Fibroblast of lung (primary cell): ENCODE measurements at places on chromosomes 5 and 9. TPM values are rescaled to one million over a fixed set of nuclear protein-coding genes. Genes with fewer than 3 reads are reported as not detected.

GRCh38 chr5:122576256-122577016 is 198.4 kb upstream of the SNX2 start:
- H3K27ac ChIP-seq = no peak overlapping the region
- H3K4me1 ChIP-seq = no peaks in the 10 kb centered on the region
- no peaks in the 10 kb centered on the region for H3K36me3 ChIP-seq
- no peaks in the 10 kb centered on the region for H3K27me3 ChIP-seq
- no peak for DNase-seq

DNA sequence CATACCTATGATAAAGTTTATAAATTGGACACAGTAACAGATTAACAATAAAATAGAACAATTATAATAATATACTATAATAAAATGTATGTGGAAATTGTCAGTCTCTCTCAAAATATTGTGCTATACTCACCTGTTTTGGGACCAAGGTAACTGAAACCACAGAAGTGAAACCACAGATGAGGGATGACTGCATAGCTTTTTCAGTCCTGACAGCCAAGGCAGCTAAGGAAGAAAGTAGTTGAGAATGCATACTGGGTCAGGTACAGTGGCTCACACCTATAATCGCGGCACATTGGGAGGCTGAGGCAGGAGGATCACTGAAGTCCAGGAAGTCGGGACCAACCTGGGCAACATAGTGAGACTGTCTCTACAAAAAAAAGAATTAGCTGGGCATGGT is 8.9 kb downstream of the SRP19 start:
- H3K27me3 ChIP-seq = no peaks in the 10 kb centered on the region
- DNase-seq = no peak
- H3K4me3 ChIP-seq = no peak overlapping the region
- peaks cover 12% of the 10 kb centered on the region for H3K36me3 ChIP-seq

GRCh38 chr9:125472562-125472925 is 210.9 kb downstream of the GAPVD1 start:
- peaks cover 16% of the 10 kb centered on the region for H3K4me1 ChIP-seq
- peak overlapping the region; percentile 6 for H3K27ac ChIP-seq
- no peak overlapping the region for H3K4me3 ChIP-seq

DNA sequence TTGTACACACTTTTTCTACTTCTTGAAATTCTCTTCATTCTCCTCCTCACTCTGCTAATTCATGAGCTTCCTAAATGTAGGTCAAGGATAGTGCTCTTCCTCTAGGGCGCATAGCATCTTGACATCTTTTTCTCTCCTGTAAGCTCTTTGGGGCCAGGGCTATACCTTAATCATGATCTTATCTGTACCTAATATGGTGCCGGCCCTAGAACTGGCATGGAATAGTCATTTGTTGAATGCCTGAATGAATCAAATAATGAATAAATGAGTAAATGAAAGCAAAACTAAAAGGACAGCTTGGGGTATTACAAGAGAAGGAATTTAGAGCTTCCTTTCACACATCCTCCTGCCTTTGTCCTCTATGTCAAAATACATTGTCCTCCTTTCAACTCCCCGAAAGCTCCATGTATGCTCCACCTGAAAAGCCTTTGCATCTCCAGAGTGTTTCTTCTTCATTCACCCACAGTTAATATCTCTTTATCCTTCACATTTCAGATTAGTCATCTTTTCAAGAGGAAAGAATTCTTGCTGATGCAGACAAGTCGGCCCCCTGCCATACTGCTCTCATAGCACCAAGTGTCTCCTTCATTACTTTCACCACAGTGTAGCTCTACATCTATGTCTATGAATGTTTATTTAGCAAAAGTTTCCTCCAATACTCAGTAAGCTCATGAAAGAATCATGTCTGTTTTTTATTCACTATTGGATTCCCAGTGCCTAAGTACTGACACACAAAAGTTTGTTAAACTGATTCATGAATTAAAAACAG is 16.4 kb upstream of the PPP2R2B start:
- H3K36me3 ChIP-seq = no peaks in the 10 kb centered on the region
- no peak overlapping the region for H3K4me3 ChIP-seq
- H3K4me1 ChIP-seq = no peaks in the 10 kb centered on the region

DNA sequence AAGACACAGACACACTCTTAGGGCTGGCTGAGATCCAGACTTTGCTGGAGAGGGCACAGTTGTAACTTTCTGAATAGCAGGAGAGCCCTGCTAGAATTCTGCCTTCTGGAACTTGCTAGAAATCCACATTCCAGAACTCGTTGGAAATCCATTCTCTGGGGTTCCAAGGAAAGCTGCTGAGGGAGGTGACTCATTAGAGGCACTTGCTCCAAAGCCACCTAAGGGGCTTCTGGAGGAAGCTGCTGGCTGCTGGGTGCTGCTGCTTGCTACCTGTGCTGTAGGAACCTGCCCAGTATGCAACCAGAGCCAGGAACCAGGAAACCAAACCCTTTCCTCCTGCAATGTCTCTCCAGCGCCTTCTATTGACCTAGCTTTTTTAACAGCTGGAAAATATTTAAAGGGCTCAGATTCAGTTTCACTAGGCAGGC is 4.1 kb upstream of the TLE4 start:
- H3K27me3 ChIP-seq = no peaks in the 10 kb centered on the region
- H3K4me3 ChIP-seq = no peak overlapping the region
- H3K36me3 ChIP-seq = no peaks in the 10 kb centered on the region
- no peak for DNase-seq

DNA sequence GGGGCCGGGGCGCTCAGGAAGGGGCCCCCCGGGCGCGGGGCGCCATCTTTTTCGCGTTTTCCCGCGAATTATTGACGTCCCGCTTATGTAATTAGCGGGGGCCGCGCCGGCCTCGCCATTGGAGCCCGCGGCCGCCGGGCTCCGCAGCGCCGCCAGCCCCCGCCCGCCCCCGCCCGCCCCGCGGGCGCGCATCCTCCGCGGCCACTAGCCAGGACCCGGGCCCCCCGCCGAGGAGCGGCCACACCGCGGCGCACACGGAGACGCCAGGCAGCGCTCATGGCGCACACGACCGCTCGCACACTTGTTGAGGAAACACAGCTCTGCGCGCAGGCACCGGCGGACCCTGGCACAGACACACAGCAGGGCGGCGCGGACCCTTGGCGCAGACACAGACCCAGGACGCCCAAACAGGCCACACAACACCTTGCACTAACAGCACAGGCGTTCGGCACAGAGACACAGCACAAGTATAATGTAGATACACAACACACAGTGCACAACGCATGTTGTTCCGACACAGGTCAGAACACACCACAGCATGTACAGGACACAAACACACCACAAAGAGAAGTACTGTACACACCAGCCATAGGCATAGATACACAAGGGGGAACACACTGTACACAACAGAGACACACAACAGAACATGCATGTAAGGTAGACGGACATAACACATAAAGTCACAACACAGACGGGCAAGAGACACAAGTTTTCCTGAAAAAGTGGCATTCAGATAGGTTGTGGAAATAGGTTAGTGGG is 467 bp upstream of the PHF19 start:
- peak overlapping the region; percentile 88 for H3K27ac ChIP-seq
- H3K36me3 ChIP-seq = peaks cover 9% of the 10 kb centered on the region
- no peaks in the 10 kb centered on the region for H3K27me3 ChIP-seq
- H3K4me1 ChIP-seq = peaks cover 8% of the 10 kb centered on the region
- DNase-seq = peak; percentile 56
- peak overlapping the region; percentile 58 for H3K4me3 ChIP-seq

- no peak for DNase-seq
- H3K4me3 ChIP-seq = no peak overlapping the region
- peaks cover 26% of the 10 kb centered on the region for H3K27me3 ChIP-seq
- H3K36me3 ChIP-seq = no peaks in the 10 kb centered on the region
- no peaks in the 10 kb centered on the region for H3K4me1 ChIP-seq
- no peak overlapping the region for H3K27ac ChIP-seq
Observed at GRCh38 chr5:176748073-176748966, 62.0 kb upstream of the UNC5A start.

DNA sequence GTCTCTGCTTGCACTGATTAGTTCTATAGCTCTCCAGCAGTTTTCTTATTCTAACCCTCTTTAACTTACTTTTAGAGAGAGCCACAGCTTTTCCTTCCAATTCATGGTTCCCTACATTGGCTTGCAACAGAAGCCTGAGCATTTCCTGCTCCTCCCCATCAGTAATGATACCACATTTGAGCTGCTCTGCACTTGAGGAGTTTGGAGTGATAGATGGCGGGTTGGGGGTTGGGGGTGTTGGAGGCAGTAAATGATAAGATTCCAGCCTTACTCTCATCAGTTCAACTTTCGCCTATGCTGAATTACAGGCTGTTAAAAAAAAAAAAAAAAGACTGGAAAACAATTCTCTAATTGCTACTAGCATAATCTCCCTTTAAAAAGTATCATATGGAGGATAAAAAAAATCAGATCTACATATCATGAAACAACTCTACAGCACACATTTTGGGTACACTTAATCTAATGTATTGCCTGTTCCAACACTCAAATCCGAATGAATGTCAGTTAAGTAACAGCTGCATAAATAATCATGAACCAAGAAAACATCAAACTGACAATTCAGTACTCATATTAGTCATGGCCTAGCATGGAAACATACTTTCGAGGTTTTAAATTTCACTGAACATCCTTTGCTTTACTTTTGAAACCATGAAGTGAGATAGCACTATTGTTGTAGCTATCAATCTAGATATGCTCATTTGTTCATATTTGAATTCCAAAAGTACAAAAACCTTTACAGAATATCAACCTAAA is 224.7 kb downstream of the NFIB start:
- no peak overlapping the region for H3K4me3 ChIP-seq
- no peaks in the 10 kb centered on the region for H3K27me3 ChIP-seq
- no peaks in the 10 kb centered on the region for H3K36me3 ChIP-seq
- DNase-seq = peak; percentile 62

DNA sequence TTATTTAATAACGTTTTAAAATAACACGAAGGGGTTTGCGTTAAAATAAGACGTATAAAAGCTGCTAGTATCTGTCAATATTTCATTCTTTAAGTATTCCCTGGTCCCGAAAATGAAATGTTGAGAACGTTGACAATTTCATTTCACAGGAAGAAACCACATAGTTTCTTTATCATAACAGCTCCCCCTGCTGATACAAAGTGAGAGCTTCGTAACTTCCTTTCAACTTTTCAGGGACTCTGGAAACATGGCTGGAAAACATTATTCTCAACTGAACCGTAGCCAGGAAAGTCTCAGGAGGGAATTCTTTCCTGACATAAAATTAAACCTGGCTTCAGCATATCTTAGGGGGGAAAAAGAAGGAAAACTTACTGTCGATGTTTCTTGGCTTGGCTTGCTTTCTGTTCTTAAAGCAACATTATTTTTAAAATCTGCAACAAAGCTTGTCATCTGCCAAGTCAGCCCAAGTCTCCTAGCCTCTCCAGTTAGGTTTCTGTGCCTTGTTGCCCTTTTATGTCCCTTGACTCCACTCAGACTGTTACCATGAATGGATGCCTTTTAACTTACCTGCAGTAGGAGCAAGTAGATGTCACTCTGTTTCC is 122.9 kb upstream of the DAB2 start:
- no peaks in the 10 kb centered on the region for H3K4me1 ChIP-seq
- H3K36me3 ChIP-seq = no peaks in the 10 kb centered on the region
- no peak overlapping the region for H3K4me3 ChIP-seq

DNA sequence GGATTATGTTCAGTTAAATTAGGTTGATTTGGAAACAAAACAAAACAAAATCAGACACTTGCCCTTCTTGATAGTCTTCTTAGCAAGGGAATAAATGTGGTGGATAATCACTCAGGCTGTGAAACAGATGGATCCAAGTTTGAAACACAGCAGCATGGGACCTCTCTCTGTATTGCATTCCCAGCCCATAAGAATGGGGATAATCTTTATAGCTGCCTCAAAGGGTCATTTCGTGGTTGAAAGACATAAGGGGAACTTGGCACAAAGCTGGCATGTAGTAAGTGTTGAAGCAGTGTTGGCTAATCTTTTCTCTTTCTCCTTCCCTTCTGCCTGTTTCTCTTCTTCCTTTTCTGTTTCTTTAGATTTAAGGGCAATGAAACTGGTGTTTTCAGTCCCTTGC is 333.9 kb upstream of the TLE4 start:
- DNase-seq = peak; percentile 26
- H3K27ac ChIP-seq = no peak overlapping the region
- H3K4me1 ChIP-seq = no peaks in the 10 kb centered on the region

GRCh38 chr5:115375893-115376292 is 79.4 kb upstream of the CCDC112 start:
- H3K36me3 ChIP-seq = no peaks in the 10 kb centered on the region
- no peak for DNase-seq
- H3K27me3 ChIP-seq = no peaks in the 10 kb centered on the region
- peaks cover 10% of the 10 kb centered on the region for H3K4me1 ChIP-seq
- no peak overlapping the region for H3K4me3 ChIP-seq

GRCh38 chr5:59829386-59829785 is 64.1 kb downstream of the PDE4D start:
- H3K27me3 ChIP-seq = no peaks in the 10 kb centered on the region
- H3K4me1 ChIP-seq = no peaks in the 10 kb centered on the region
- H3K4me3 ChIP-seq = no peak overlapping the region
- H3K36me3 ChIP-seq = no peaks in the 10 kb centered on the region
- no peak overlapping the region for H3K27ac ChIP-seq
- DNase-seq = peak; percentile 94

- peak overlapping the region; percentile 71 for H3K27ac ChIP-seq
- peaks cover 20% of the 10 kb centered on the region for H3K4me1 ChIP-seq
- no peaks in the 10 kb centered on the region for H3K36me3 ChIP-seq
- no peak overlapping the region for H3K4me3 ChIP-seq
Observed at GRCh38 chr9:4293293-4293941, 6.5 kb downstream of the GLIS3 start.

DNA sequence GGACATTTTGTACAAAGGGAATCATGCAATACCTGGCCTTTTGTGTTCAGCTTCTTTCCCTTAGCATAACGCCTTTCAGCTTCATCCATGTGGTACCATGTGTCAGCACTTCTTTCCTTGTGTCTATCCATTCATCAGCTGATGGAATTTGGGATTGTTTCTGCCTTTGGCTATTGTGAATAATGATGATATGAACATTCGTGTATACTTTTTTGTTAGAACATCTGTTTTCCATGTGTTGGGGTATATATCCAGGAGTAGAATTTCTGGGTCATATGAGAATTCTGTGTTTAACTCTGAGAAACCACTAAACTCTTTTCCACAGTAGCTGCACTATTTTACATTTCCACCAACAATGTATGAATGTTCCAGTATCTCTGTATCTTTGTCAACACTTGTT is 14.8 kb upstream of the PRRC2B start:
- no peak overlapping the region for H3K27ac ChIP-seq
- H3K27me3 ChIP-seq = no peaks in the 10 kb centered on the region
- no peak overlapping the region for H3K4me3 ChIP-seq
- no peak for DNase-seq

- peaks cover 4% of the 10 kb centered on the region for H3K36me3 ChIP-seq
- no peak for DNase-seq
- no peak overlapping the region for H3K27ac ChIP-seq
- no peaks in the 10 kb centered on the region for H3K27me3 ChIP-seq
- no peaks in the 10 kb centered on the region for H3K4me1 ChIP-seq
- H3K4me3 ChIP-seq = no peak overlapping the region
Observed at GRCh38 chr9:89340332-89340731, 22.0 kb downstream of the SECISBP2 start.

GRCh38 chr9:124574534-124575375 is 67.6 kb upstream of the NR5A1 start:
- H3K27ac ChIP-seq = no peak overlapping the region
- H3K36me3 ChIP-seq = no peaks in the 10 kb centered on the region
- DNase-seq = peak; percentile 71
- no peaks in the 10 kb centered on the region for H3K4me1 ChIP-seq
- no peaks in the 10 kb centered on the region for H3K27me3 ChIP-seq

Gene CTSV
- total RNA-seq = under 0.01 and 0.66 TPM in 2 replicates

Gene PDLIM4
- total RNA-seq = 44.4 and 67.2 TPM in 2 replicates

Gene TOR1B
- 18.7 and 20.3 TPM in 2 replicates for total RNA-seq

Gene THBS4
- 1.5 and 2.3 TPM in 2 replicates for total RNA-seq

Gene AK8
- 0.17 and 0.26 TPM in 2 replicates for total RNA-seq

Gene ENHO
- under 0.01 TPM in 1 of 2 replicates, not detected in the other for total RNA-seq

Gene CACNA1B
- total RNA-seq = under 0.01 and 0.17 TPM in 2 replicates

Gene MED27
- total RNA-seq = 10.8 and 13.4 TPM in 2 replicates

Gene PRR16
- total RNA-seq = 3.1 and 7.3 TPM in 2 replicates

Gene SCGB3A2
- not detected in 2 replicates for total RNA-seq

Gene TAS2R1
- not detected in 2 replicates for total RNA-seq

Gene SLC4A9
- not detected in 2 replicates for total RNA-seq

Gene CRHBP
- total RNA-seq = under 0.01 and 0.17 TPM in 2 replicates
